A549 (cell line): ENCODE measurements at places on chromosomes 6 and 20. TPM values are rescaled to one million over a fixed set of nuclear protein-coding genes. Genes with fewer than 3 reads are reported as not detected.

DNA sequence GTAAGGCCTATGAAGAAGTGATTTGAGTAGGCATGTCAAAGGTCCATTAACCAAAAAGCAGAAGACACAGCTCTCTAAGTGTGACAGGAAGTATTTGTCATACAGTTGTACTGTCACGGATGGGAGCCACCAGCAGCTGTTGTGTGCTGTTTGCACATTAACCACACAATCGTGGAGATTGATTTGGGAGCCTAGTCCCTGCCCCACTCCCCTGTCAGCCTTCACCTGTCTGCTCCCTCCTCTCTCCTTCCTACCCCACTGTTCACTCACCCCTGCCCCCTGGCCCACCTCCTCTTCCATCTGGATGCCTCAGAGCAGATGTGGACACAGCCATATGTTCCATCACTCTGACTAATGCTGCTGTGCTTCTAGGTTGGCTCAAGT, 124.7 kb upstream of the SPACA1 start:
- DNase-seq, result no peak

DNA sequence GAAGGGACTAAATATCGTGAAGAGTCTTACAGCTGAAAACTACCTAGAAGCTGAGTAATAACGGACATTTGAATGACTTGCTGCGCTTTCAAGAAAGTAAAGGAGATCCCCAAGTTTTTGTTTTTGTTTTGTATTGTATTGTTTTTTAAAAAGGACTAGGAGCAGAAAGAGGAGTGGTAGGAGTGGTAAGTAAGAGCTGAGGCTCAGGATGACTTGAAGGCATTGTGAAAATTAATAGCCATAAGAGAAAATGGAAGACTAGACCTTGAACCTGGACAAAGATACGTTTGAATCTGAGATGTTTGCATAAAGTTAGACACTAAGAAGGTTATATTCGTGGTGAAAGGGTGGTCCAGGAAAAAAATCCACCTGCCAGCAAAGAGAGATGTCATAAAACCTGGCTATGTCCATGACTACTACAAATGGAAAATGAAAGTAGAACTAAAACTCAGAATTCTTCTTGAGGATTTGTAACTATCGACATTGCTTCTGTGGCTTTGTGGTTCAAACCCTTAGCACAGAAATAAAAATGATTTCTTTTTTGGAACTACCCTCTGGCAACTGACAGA, 824.8 kb upstream of the FLRT3 start:
- DNase-seq, result no peak

GRCh38 chr6:14425805-14426204, 308.2 kb downstream of the CD83 start:
- no peak for DNase-seq

- no peak for DNase-seq
Measured at GRCh38 chr20:40451552-40451951, 237.5 kb downstream of the MAFB start.

DNA sequence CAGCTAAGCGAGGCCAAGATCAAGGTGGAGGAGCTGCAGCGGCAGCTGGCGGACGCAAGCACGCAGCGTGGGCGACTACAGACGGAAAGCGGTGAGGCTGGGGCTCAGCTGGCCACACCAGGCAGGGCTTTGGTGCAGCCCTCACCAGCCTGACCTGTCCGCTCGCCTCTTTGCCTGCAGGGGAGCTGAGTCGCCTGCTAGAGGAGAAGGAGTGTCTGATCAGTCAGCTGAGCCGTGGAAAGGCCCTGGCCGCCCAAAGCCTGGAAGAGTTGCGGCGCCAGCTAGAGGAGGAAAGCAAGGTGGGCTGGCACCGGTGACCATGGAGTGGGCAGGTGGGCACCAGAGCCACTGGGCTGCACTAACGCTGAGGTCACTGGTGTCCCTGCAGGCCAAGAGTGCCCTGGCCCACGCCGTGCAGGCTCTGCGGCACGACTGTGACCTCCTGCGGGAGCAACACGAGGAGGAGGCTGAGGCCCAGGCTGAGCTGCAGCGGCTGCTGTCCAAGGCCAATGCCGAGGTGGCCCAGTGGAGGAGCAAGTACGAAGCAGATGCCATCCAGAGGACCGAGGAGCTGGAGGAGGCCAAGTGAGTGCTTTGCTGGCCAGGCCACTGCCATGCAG, 42.8 kb downstream of the MYH7B start:
- DNase-seq, result no peak

DNA sequence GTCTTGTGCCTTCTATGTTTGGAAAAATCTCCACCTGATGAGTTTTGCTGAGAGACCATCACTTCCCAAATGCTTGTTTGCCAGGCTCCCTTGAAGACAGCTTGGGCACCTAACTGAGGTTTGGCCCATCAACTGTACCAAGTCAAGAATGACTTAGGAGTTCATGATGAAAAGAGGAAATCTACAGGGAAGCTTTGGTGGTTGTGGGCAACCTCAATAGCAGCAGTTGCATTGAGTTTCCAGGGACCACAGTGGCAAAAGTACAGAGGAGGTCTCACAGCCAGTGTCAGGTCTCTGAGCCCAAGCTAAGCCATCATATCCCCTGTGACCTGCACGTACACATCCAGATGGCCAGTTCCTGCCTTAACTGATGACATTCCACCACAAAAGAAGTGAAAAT, 49.7 kb upstream of the PHACTR1 start:
- DNase-seq, result no peak

DNA sequence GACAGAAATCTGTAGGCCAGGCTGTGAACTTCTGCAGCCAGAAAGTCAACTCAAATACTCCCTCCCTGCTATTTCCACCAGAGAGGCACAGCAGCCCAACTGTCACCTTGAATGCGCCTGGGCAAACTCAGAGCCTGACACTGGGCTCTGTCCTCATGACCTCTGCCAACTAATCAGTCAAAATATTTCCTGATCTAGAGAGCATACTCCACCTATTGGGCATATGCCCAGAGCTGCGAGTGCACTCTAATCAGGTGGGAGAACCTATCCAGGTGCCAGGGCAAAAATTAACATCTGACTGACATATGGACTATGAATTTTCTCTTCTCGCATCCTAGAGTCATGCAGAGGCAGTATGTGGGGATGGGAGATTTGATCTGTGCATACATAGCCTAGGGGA, 406.3 kb upstream of the RUNX2 start:
- no peak for DNase-seq

- peak; percentile 46 for DNase-seq
Measured at GRCh38 chr20:34834459-34834893, 9.0 kb upstream of the NCOA6 start.

DNA sequence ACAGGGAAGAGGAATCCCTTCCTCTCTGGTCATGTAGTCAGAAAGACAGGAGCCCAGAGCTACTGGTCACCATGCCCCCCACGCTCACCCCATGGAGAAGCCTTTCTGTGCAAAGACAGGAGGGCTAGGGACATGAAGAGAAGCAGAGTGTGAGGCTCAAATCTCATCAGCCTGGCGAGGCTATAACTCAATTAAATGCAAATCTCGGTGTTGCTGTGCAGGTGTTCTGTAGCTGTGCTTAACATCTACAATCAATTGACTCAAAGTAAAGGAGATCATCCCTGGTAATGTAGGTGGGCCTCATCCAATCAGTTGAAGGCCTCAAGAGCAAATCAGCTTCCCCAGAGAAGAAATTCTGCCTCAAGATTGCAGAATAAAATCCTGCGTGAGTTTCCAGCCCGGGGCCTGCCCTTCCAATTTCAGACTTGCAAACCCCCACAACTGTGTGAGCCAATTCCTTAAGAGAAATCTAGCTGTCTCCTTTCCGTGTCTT, 64.4 kb downstream of the CHMP4B start:
- DNase-seq, result no peak

DNA sequence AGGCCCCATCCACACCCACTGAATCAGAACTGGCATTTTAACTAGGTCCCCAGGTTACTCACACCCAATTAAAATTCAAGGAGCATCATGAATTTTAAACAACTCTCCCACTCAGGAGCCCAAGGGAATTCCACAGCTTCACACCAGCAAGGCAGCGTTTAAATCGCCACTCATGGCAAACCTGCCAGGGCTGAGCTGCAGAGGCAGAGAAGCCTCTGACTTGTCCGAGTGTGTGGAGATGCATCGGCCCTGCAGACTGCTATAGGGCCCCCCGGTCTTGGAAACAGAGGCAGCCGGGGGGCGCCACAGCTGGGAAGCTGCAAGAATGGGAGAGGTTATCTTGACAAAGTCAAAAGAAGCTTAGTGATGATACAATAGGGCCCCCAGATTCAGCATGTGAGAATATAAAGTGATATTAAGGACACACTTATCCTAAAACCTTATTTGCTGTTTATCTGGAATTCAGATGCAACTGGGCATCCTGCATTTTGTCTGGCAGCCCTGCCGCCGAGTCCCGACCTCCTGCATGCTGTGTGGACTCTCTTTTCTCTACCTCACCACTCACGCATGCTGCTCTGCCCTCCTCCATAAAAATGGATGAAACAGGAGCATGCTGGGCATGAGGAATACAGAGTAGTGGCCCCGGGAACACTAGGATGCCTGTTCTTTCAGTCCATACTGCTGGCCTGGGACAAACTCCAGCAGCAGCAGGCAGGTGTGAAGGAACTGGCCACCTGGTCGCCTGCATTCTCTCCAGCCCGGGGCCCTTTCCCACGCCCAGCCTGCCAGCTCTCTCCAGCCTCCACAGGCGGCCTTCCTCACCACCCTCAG, 126.1 kb downstream of the PXDC1 start:
- no peak for DNase-seq

DNA sequence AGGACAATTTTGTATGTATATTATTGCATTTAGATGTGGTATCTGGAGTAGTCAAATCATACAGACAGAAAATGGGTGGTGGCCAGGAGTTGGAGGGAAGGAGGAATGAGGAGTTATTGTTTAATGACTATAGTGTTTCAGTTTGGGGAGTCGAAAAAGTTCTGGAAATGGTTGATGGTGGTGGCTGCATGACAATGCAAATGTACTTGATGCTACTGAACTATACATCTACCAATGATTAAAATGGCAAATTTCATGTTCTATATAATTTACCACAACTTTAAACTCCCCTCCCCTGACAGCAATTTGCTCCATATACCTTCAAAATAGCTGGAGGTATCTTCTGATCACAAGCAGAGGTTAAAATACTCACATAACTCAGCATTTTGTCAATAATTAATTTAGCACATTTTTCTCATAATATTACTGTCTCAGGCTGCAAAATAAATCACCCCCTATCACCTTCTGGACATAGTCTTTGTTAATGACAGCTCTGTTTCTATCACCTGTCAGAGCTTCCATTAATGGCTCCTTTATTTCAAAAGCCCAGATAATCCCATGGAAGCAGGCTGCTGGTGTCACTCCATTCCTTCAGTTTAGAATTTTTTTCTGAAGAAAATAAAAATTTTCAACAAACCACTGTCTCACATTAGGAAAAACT, 25.7 kb upstream of the RHAG start:
- DNase-seq, result no peak

GRCh38 chr20:32439132-32439829, 81.2 kb downstream of the ASXL1 start:
- no peak for DNase-seq

- DNase-seq, result no peak
Measured at GRCh38 chr6:142251930-142252445, 49.8 kb upstream of the ADGRG6 start.

DNA sequence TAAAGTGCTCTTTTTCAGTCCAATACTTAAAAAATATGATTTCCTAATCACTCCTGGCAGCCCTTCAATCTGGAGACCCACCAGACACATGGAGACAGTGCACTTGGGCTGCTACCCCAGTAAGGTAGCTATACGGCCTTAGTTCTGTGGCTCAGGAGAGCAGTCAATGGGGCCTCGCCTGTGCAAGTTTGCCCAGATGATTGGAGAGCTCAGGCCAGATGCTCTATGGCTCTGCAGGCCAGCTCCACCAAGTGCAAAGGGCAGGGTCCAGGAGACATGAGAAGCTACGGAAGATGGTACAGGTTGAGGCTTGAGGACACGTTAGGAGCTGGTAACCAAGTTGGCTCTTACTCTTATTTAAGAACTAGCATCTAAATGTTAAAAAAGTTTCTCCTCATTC, 30.7 kb downstream of the STK38 start:
- no peak for DNase-seq

- DNase-seq, result no peak
Measured at GRCh38 chr6:124684621-124685020, 277.6 kb upstream of the RNF217 start.

- no peak for DNase-seq
Measured at GRCh38 chr6:108102965-108103364, 28.4 kb upstream of the OSTM1 start.

DNA sequence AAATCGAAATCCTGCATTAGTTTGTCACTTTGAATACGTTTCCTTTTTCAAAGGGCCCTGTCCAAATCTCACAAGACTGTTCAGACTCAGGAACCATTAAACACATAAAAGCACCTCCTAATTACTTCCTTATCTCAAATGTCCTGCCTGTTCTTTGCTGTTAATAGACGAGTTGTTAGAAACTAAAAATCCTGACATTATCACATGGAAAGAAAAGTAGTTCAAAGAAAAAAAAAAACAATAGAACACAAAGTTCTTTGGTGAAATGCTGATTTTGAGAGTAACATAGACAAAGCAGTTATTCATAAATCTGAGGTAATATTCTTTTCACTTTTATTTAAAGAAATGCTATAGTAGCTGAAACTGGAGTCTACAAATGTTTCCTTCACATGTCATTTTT, 12.1 kb upstream of the TAB2 start:
- DNase-seq, result no peak

DNA sequence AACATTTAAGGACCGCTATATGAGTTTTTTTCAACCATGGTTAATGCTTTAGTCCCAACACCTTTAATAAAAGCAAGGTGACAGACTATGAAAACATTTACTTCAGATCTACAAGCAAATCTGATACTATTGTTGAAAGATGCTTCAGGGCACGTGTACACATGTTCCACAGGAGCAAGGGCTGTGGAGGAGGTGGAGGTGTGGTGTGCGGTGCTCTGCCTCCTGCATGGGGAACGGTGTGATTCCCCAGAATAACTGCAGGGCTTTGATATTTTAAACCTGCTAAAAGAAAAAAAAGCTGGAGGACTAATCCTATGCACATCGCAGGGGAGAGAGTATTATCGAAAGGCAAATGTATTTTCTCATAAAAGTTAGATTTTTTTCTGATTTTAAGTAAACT, 188.1 kb upstream of the CEP162 start:
- no peak for DNase-seq

GRCh38 chr6:43373252-43373875, 3.9 kb upstream of the ZNF318 start:
- no peak for DNase-seq

Gene NR2E1
- 0.08 TPM in 2 of 3 replicates, not detected in the other for polyA plus RNA-seq

Gene FOXF2
- polyA plus RNA-seq, result 12.3 to 12.4 TPM (median 12.3 TPM) in 3 replicates

Gene TRIM15
- polyA plus RNA-seq, result 0.04 to 0.09 TPM (median 0.08 TPM) in 3 replicates

Gene CDSN
- polyA plus RNA-seq, result not detected in 3 replicates

Gene DZANK1
- 3.3 to 3.8 TPM (median 3.5 TPM) in 3 replicates for polyA plus RNA-seq

Gene SYCP2
- polyA plus RNA-seq, result 0.50 to 0.84 TPM (median 0.52 TPM) in 3 replicates

Gene MAPK13
- polyA plus RNA-seq, result 0.63 to 1.0 TPM (median 0.87 TPM) in 3 replicates
